Fibroblast of skin of right biceps (primary cell): ENCODE measurements at places on chromosomes 5 and 9.
A peak's percentile ranks its signal among the peaks of the same experiment; 100 is the strongest.

- no peak for DNase-seq
These were observed 147.3 kb upstream of the HMHB1 start for GRCh38 chr5:143664623-143665022.

GRCh38 chr5:31193591-31194467 lies at the start of gene CDH6:
Gene CDH6, plus strand, starts transcription at chr5:31193686. Its CDS starts 73,788 bp downstream, at chr5:31267474.
- DNase-seq, result peak; percentile 30

DNA sequence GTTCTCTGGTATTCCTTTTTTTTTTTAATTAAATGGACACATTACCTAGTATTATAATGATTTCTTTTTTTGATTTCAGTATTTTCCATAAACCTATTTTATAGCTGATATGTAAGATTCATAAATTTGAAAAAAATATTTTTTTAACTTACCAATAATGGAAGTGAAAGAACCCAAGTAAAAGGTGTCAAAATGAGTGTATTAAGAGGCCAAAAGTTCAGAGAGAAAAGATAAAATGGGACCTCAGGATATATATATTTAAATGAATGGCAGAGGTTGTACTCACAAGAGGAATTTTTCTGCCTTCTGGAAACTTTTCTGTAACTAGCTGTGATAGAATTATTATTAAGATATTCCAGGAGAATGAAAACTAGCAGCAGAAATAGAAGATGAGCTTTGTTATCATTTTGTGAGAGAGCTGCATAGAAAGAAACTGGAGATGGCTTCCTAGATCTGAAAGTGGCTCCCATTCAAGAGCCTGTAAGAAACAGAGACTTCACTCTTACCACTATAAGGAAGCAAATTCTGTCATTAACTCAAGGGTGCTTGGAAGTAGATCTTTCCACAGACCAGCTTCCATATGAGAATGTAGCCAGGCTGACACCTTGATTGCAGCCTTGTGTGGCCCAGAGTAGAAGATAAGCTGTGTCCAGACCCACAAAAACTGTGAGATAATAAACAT lies 91.7 kb downstream of the MRPS30 start:
- no peak for DNase-seq

GRCh38 chr5:155952486-155953089 lies 374.4 kb upstream of the SGCD start:
- no peak for DNase-seq

- no peak for DNase-seq
These were observed 591.2 kb downstream of the TLR4 start for GRCh38 chr9:118295413-118295812.

DNA sequence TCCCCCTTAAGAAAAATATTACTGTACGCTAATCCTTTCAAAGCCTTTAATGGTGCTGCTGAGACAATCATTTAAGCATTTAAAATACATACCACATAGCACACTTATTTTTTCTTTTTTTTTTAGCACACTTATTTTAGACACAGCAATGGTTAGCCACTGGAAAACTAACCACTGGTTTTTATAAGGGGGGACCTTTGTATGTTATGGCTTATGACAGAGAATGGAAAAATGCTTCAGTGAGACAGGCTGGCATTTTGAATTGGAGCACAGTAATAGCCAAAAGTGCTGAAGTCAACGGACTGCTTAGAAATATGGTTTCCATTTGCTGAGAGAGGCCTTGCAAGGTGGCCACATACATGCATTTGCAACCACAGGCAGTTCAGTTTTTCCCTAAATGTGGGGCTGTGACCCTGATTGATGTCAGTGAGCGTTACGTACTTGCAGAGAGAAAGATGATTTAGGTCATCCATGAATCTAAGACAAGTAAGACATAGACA lies 28.5 kb downstream of the AOPEP start:
- peak; percentile 38 for DNase-seq

DNA sequence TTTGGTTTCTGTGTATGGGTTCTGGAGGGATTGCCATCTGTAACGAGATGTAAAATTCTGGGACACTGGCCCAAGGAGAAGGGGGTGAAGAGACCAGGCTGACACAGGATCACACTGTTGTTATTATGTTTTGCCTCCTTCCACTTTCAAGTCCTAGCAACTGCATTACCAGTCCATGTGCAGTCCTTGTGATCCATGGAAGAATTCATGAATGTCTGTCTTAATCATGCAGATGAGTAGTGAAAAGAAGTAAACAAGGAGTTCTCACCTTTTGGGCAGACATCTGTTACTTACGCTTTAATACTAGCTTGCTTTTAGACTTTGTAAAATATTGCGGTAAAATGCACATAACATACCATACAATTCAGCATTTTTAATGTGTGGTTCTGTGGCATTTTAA lies 18.3 kb downstream of the MEGF10 start:
- no peak for DNase-seq

DNA sequence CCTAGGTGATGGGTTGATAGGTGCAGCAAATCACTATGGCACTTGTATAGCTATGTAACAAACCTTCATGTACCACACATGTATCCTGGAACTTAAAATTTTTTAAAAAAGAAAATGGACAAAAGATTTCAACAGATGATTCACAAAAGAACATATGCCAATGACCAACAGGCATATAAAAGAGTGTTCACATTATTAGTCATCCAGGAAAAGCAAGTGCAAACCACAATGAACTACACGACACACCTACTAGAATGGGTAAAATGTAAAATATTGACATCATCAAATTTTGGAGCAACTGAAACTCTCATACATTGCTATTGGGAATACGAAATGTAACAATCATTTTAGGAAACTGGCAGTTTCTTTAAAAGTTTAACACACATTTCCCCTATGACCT lies 109.9 kb downstream of the YIPF5 start:
- DNase-seq, result no peak

- DNase-seq, result no peak
These were observed 104.2 kb upstream of the ELL2 start for GRCh38 chr5:96065685-96066385.

- DNase-seq, result no peak
These were observed 166.5 kb downstream of the MAPKAP1 start for GRCh38 chr9:125540497-125540896.

DNA sequence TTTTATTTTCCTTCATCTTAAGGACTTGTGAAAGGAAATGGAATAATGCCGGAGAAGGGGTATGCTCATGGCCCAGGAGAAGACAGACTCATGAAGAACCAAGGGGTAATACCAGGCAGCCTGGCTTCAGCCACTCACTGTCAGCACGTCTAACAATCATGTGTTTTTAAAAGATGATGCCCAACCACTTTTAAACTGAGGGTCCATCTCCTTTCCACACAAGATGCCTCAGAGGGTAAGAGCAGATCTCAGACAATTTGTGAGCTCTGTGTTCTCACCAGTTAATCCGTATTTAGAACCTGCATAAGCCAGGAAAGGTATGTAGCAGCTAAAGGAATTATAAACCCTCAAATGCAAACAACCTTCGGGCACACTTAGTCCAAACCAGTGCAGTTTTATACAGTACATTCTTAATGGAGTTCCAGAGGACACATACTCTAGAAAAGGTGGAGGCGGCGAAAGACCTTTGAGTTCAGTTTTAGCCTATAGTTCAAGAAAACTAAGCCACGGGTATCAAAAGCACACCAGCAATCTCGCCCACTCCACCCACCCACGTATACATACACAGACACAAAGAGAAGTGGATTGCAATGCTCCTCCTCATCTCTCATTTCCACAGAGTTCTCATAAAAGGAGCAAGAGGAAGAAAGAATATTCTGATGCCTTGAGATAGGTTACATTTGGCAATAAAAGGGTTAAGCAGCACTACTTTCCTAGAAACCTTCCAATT lies 2.6 kb downstream of the DIAPH1 start:
- DNase-seq, result no peak

- DNase-seq, result no peak
These were observed 229.1 kb downstream of the SEMA5A start for GRCh38 chr5:9316733-9317132.

GRCh38 chr9:22238809-22239684 lies 207.6 kb upstream of the DMRTA1 start:
- peak; percentile 67 for DNase-seq

DNA sequence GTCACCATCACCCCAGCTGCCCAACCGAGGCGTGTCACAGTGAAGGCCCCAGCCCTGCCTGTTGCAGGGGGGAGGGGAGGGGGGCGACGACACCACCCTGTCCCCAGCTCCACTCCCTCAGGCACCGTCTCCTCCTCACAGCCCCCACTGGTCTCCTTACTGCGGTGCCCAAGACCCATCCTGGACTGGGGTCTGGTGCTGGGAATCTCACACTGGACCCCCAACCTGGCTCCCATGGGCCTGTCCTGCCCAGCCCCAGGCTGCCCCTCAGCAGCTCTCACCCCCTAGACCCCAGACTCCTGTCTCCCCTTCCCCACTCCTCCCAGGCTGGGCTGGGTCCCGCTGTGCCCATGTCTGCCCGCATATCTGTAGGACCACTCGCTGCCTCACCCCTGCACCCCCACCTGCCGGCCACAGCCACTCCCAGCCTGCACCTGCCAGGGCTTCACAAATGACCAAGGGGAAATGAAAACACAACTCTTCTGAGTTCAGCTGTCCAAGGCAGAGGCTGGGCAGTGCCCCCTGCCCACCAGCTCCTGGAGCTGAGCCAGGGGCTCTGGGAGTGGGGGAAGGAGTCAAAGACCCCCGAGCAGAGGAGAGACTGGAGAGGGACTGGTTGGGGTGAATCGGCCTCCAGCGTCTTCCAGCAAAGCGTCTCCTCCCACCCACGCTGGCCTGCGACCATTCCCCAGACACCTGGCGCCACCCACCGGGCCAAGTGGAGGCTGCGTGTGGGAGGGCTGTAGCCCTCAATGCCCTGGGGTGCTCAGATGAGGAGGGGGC lies 32.6 kb upstream of the EGFL7 start:
- peak; percentile 23 for DNase-seq

- no peak for DNase-seq
These were observed 939 bp downstream of the GOLGA1 start for GRCh38 chr9:124939944-124940343.

DNA sequence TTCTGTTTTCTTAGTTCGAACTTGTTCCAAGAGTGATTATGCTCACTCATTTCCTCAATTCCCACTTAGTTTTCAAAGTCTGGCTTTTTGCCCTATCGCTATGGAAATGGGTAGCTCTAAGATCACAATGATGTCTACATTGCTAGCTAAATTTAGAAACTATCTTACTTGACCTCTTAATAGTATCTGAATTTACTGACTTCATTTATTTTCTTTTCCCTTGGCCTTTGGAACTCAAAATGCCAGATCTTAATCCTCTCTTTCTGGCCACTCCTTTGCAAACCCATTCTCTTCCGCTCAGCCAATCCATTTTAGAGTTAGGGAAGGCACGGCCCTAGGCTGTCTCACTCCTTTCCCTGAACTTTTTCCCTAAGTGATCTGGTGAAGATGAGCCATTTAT lies 137.0 kb downstream of the FER start:
- peak; percentile 72 for DNase-seq

DNA sequence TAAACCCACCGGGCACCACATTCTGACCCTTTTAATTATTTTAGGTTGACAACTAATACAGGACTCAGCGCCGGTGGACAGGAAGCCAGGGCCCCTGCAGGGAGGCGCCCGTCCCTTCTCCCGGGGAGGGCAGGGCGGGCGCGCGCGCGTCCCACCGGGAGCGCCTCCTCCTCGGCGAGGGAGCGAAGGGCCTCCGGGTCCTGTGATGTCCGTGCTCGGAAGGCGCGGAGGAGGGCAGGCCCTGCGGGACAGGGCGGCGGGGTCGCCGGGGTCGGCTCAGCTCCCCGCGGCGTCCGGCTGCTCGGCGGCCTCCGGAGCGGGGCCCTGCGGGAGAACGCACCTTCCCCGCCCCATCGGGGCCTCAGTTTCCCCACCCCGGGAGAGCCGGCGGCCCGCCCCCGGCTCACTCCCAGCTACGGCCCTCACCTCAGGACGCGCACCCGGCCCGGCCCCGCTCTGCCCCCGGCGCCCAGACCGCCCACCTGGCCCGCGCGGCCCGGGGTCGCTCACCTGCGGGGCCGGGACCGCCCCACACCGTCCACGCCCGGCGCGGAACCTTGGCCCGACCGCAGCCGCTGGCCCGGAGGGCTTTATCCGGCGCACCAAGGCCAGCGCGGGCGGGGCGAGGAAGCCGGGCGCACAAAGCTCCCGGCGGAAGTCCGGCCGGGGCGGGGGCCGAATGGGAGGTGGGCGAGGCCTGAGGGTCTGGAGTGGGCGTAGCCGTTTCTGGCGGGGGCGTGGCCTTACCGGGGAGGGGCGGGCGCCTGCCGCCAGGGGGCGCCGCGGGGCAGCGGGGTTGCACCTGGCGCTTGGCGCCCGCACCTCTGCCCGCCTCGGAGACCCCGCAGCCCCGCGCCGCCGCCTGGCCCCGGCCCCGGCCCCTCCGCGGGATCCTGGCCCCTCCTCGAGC lies at the start of the genes EXD3 and NOXA1:
Gene EXD3, minus strand, starts transcription at position 559 of the 910 bp plus-strand sequence. CDS start 27,805 bp downstream, outside the sequence.
Gene NOXA1, plus strand, starts transcription at position 790 of the 910 bp plus-strand sequence. CDS start 137 bp downstream, outside the sequence.
- DNase-seq, result peak; percentile 92

DNA sequence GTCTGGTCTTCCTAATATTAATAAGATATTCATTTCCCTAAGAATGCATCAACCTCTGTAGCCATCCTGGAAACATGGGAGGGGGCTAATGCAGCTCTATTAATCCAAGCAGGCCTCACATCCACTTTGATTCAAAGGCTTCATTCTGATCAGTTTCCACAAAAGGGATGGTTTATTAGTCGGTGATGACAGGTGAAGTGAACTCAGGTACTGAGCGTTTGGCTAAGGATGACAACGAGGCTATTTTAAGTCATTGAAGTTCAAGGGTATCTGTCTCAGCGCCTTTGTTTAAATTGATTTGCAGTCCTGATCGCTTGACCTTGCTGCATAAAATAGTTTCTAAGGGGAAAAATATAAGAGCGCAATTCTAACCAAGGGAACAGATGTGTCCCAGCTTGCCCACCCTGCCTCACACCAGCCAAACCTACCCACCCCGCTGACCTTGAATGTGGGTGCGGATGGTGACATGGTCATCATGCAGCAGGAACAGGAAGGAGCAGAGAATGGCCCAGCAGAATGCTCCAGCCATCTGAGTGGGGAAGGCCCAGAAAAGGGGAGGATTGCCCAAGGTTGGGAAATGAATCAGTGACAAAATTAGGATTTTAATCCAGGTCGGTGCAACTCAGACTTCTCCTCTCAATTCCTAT lies 70.5 kb upstream of the ZNF618 start:
- no peak for DNase-seq

DNA sequence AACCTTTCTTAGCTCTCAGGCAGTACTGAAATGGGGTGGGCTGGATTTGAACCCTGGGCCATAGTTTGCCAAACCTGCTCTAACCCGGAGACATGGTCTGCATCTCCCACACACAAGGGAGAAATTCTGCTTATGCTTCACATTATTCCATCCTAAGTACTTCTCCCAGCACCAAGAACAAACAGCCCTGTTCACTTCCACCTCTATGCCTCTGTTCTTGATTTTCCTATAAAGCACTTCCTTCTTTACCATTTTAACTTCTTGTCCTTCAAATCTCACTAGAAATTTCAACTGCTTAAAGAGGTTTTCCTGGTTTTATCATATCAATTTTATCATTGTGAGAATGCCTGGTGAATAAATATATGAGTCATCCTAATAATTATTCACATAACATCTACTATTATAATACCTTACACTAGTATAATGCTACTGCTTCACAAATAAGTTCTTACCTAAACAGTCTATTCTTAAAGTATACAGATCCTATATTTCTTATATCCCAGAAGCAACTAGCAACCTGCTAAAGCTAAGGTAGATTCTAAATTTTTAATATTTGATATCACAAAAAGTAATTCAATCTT lies 12.7 kb downstream of the FEM1C start:
- DNase-seq, result no peak

GRCh38 chr5:25090854-25091253 lies 446.1 kb upstream of the CDH10 start:
- no peak for DNase-seq
